EL (cell line): ENCODE measurements at places on chromosomes 7 and 10.
A peak's percentile ranks its signal among the peaks of the same experiment; 100 is the strongest.

DNA sequence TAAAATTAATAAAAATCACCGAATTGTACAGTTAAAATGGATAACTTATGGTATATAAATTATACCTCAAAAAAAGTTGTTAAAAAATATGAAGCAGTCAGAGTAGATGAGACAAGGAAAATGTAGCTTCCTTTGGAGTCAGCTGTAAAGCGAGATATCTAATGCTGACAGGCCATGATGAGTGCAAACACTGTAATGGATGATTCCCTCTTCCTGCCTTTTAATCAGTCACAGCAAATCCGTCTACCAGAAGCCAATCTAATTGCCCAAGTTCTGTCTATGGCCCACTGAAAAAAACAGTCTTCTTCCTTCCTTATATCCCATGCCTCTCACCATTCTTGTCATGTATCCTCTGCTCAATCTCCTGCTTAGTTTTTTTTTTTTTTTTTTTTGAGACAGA, 59.9 kb upstream of the DNAJB12 start:
- no peak for DNase-seq

- DNase-seq = no peak
These were observed 1283.9 kb upstream of the CELF2 start for GRCh38 chr10:9733766-9734165.

DNA sequence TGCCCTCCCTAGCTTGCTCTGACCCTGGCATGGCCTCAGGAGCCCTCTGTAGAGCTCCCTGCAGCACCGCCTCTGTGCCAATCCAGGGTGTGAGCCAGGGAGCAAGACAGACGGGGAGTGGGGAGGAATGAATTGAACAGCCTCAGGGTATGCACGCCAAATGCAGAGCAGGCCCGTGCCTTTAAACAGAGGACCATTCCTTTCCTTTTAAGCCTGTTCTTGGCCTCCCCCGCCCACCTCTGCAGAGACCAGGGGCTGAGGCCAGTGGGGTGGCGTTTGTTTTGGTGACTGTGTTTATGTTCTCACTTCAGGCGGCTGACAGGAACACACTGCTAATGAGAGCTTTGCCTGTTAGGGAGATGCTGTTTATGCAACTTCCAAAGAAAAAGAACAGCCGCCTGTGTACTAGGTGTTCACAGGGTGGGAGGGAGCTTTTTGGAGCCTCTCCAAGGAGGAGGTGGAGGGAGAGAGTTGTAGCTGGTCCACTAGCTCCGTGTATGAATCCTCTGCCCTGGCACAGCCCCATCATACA, 528.1 kb upstream of the DPP6 start:
- DNase-seq = no peak

DNA sequence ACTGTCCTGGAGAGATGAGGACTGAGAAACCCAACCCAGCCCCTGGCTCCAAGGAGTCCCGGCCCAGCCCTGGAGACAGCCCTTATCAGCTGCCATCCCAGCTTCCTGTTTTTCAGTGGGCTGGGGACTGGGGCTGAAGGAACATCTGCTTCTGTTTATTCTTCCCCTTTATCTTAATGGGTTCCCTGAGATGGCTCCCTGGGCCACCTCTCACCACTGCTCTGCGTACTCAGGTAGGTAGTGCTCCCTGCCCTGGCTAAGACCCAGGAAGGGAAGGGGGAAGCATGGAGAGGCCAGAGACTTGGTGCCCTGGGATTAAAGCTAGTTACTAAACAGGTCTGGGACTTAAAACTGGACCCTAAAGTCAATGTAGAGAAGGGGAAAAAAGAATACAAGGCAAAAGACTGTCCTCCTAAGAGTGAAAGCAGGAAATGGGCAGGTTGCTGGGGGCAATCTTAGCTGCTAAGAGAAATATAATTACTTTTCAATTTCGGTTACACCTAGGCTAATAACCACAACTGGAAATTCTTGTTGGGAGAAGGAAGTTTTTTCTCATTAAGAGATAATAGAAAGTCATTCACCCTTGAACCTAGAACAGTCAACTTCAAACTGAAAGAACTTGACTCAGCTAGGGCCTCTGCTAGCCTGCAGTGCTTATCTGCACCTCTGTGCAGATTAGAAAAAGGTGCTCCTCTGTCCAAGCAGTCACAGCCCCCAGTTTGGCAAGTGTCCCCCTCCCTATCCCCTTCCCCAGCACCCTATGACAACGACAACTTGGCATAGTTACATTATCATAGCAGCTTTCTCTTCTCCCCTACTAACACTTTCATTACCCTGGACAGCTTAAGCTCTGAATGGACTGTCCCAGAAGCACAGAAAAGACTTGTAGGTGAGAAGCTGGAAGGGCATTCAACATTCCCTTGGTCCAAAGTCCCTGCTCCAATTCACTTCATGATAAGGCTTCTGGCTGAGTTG, 65.6 kb upstream of the KDM7A start:
- no peak for DNase-seq

GRCh38 chr7:51310131-51310583, 6.5 kb downstream of the COBL start:
- DNase-seq = no peak

DNA sequence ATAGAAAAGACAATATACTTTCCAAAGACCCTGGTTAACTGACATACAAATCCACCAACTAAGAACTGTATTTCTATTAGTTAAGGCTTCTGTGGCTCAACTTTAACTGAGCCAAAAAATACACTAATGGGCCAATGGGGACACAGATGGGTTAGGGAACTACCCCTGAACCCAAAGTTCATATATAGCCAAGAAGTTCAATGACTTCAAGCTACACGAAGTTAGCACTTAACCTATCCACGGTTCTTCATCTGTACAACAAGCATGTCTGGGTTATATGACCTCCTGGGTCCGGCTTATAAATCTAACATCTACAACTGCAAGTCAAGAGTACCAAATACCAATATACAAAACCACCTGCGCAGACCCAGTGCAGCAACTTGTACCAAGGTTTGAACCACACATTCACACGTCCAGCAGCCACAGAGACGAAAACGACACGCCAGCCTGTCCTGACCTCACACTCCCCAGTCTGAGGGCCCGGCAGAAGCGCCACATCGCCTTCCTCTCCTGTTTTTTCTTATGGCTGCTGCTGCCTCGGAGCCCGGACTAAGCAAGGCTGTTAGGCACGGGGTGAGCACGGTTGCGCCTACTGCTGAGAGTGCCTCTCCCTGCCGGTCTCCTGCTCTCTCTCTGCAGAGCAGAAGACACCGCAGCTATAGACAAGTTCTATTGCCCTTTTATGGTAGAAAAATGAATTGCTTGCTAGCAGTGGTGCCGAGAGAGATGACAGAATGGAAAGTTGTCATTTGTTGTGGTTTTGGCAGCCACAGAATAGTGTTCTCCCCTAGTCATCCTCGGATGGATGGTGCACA, 86.3 kb downstream of the RNF216 start:
- peak; percentile 92 for DNase-seq

- DNase-seq = no peak
These were observed 14.0 kb upstream of the ADD3 start for GRCh38 chr10:109993551-109994330.

DNA sequence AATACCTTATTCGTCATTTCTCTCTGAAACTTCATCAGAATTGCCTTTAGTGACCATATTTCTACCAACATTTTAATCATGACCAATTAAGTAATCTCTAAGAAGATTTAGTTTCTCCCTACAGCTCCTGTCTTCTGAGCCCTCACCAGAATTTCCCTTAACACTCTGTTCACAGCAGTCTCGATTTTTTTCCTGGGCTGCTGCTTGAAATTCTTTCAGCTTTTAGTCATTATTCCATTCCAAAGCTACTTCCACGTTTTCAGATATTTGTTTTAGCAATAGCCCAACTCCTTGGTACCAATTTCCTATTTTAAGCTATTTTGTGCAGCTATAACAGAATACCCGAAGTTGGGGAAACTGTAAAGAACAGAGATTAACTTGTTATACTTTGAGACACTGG, 192.4 kb upstream of the DKK1 start:
- DNase-seq = no peak

- DNase-seq = no peak
These were observed 272.5 kb downstream of the DGKB start for GRCh38 chr7:14630048-14630447.

DNA sequence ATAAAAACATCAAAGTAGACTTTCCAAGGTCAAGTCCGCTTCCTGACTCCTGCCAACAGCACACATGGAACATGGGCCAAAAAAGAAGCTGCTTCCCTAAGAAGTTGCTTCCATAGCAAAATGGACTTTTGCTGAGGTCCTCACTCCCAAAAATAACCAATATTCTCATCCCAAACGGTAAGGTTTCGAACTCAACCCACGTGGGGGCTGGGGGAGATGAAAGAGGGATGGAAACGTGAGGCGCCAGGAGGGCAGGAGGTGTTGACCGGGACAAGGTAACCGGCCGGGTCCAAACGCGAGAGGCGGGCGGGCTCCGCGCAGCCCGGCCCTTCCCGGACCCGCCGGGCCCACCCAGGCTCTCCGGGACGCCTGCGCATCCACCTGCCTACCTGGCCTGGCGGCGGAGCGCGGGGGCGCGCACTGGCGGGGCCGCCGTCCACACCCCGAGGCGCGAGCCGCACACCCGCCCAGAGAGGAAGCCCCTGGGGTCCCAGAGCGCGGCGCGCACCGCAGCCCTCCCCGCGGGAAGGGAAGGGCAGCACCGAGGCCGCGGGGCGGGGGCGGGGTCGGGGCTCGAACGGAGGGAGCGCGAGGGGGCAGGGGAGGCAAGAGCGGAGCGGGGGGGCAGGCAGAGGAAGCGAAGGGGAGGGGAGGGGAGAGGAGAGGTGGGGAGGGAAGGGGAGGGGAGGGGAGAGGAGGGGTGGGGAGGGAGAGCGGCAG, 742 bp downstream of the LMBR1 start:
- peak; percentile 32 for DNase-seq
